ENCODE measurements at places on chromosomes 16 and 17.

- DNase-seq: no peak
Measured at GRCh38 chr16:81926036-81926435, 85.2 kb downstream of the SDR42E1 start.

GRCh38 chr16:87441886-87442580 lies 49.9 kb downstream of the MAP1LC3B start:
- DNase-seq: no peak

GRCh38 chr16:21940570-21940969 lies 12.6 kb upstream of the UQCRC2 start:
- DNase-seq: no peak

- peak; percentile 76 for DNase-seq
Measured at GRCh38 chr16:84829168-84829965, 9.6 kb downstream of the CRISPLD2 start.

- DNase-seq: no peak
Measured at GRCh38 chr16:77553130-77553529, 118.3 kb upstream of the ADAMTS18 start.

- no peak for DNase-seq
Measured at GRCh38 chr17:55430541-55431288, 9.1 kb upstream of the MMD start.

GRCh38 chr17:45770632-45771270 lies 13.4 kb upstream of the CRHR1 start:
- no peak for DNase-seq

DNA sequence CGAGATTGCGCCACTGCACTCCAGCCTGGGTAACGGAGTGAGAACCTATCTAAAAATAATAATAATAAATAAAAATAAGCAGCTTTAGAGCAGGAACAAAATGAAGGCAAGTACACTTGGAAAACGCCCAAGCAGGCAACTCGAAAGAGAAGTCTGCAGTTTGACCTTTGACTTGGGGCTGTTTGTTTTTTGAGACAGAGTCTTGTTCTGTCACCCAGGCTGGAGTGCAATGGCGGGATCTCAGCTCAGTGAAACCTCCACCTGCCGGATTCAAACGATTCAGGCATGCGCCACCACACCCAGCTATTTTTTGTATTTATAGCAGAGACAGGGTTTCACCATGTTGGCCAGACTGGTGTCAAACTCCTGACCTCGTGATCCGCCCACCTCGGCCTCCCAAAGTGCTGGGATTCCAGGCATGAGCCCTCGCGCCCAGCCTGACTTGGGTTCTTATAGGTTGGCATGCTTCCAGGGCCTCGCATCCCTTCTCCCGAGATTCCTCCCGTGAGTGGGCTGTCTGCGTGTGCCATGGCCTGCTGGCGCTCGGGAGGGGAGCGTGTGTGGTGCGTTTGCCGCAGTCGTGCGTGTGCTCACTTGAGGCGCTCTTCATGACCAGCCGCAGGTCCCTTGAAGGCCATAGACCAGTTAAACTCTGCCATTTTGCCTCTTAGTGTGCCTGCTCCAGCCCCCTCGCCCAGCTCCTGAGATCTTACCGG lies 18.4 kb upstream of the UBE2I start:
- no peak for DNase-seq

GRCh38 chr16:27977966-27978365 lies 85.5 kb downstream of the GSG1L start:
- DNase-seq: peak; percentile 39

GRCh38 chr17:42760652-42761581 lies at the start of gene RAMP2:
Gene RAMP2 (plus strand): TSS chr17:42761227. CDS start chr17:42761262, 35 bp downstream.
- peak; percentile 60 for DNase-seq

DNA sequence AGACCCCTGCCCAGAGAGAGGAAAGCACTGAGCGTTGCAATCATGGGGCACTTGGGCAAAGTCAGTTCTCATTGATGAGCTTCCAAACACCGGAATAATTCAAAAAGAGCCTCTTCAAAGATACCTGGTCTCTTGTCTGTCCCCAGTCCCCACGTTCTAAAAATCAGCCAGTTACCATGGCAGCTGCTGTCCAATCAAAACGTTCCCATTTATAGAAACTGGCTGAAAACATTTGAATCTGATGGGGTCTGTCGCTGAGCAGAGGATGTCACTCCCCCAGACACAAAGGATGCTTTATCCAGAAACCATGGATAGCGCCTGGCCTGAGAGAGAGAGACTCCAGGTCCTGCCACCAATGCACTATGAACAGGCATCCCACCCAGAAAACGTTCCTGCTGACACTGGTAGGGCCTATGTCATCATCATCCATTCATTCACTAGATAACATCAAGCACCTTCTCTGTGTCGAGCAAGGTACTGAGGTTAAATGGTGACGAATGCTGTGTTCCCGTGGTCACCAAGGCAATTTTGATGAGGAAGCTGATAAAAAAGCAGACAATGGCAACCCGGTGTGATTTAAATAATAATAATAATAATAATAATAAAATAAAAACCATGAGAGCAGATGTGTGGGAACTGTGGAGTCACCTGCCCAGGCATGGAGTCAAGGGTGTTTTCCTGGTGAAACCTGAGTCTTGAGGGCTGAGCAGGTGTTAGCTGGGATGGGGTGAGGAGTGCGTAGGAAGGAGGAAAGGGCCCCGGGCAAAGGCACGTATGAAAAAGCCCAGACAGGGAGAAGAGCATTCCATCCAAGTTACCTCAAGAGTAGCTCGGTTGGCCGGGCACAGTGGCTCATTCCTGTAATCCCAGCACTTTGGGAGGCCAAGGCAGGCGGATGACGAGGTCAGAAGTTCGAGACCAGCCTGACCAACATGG lies 19.0 kb upstream of the CALB2 start:
- DNase-seq: no peak

DNA sequence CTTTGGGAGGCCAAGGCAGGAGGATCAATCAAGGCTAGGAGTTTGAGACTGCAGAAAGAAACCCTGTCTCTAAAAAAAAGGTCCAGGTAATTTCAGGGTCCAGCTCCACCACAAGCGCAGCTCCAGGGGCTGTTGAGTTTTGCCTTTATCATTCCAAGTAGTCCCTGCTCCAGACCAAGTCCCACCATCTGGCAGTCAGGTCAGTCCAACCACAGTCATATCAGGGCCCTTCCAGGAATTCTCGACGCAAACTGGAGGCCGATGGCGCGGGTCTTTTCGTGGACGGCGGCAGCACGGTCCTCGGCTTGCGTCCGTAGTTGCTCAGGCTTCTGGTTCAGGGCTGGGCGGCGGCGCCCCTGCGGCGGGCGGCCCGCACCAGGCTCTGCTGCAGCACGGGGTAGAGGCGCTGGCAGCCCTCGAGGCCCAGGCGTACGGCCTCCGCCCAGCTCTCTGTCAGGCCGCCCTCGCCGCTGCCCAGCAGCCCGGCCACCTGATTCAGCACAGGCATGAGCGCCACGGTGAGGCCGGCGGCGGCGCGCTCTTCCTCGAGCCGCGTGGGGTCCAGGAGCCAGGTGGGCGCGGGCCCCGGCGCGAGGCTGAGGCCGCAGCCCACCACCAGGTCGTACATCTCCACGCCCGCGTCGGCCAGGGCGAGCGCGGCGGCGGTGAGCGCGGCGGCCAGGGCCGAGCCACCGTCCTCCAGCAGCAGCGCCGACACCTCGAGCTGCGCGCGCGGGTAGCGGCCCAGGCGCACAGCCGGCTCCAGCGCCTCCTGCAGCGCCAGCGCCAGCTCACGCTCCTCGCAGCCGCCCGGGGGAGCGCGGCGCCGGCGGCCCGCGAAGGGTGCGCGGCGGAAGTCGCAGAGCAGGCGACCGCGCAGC lies 752 bp downstream of the EXOSC6 start:
- DNase-seq: peak; percentile 79

Data from AG08396 (cell line).